ENCODE measurements at places on chromosomes 4 and X.

- DNase-seq, result no peak
Measured at GRCh38 chr4:108644237-108644636, 6.2 kb upstream of the OSTC start.

DNA sequence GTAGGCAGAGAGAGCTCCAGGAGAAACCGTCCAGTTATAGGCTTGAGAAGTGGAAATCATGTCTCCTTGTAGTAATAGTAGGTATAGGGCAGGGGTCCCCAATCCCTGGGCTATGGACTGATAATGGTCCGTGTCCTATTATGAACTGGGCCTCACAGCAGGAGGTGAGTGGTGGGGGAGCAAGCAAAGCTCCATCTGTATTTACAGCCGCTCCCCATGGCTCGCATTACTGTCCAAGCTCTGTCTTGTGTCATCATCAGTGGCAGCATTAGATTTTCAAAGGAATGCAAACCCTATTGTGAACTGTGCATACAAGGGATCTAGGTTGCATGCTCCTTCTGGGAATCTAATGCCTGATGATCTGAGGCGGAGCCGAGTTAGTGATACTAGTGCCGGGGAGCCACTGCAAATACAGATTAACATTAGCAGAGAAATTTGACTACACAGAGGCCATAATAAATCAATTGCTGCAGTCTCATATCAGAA, 67.6 kb downstream of the MRPL1 start:
- no peak for DNase-seq

GRCh38 chr4:52856801-52857200, 5.3 kb upstream of the RASL11B start:
- DNase-seq, result no peak

GRCh38 chrX:25389266-25389665, 373.5 kb upstream of the ARX start:
- no peak for DNase-seq

GRCh38 chr4:181618896-181619295, 624.3 kb upstream of the TENM3 start:
- DNase-seq, result no peak

DNA sequence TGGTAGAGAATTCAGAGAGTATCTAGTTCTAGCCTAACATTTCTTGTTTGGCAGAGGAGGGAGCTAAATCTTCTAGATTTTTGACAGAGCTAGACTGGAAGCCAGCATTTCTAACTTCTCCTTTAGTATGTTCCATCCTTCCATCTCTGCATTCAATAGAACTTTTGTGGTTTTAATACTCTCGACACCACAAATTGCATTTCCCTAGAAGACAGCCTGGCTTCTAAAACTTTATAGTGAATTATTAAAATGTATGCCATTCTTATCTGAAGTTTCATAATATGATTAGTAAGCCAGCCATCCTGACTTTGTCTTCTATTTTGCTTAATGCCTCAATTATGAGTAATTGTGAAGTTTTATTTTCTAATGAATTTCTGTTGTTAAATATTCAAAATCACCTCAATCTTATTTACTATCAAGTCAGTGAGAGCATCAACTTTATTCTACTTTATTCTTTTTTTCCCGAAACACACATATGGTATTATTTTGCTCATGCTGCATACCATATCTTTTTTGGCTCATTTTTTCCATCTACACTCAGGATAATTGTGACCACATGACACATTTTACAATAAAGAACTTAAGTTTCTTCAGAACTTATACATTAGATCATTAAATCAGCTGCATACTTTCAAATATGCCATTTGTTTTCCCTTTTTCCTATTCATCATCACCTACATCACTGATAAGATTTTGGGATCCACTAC, 30.2 kb downstream of the EDNRA start:
- DNase-seq, result no peak

DNA sequence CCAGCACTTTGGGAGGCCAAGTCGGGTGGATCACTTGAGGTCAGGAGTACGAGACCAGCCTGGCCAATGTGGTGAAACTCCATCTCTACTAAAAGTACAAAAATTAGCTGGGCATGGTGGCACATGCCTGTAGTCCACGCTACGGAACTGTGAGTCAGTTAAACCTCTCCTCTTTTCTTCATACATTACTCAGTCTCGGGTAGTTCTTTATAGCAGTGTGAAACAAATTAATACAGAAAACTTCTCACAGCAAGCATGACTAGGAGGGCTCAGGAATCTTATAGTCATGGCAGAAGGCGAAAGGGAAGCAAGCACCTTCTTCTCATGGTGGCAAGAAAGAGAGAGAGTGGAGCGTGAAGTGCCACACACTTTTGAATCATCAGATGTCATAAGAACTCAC, 358.9 kb downstream of the NLGN4X start:
- DNase-seq, result no peak

DNA sequence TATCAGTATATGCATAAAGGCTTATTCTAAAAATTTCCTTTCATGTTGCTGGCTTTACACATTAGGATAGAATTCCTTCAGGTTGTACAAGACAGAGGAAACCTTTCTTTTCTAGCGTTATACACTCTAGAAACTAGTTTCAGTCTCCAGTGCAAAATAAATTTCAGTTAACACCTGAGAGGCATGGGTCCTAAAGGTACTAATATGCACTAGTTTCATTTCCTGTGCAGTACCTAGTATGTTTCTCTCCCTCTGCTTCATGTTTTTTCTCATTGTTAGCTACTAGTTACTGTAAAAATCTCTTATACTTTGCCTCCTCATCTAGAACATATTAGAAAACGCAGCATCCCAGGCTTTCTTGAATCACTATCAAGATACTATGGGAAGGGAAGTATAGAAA, 54.0 kb downstream of the SNX25 start:
- DNase-seq, result no peak

DNA sequence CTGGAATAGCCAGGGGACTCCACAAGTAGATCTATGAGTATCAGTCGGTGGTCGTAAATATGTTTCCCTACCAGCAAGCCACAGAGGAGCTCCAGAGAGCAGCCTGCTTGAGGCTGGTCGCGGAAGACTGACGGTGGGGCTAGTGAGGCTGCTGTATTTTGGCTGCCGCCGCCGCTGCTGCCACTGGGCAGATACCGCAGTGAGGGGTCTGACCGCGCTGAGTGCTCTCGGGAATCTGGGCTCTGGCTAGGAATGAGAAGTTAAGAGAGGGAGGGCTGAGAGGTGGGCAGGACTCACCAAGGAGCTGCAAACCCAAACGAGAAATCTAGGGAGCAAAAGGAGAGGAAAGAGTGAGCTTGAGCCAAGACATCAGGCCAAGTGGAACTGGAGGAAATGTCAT, at the start of gene EXOC1L:
Gene EXOC1L, plus strand, starts transcription at position 157 of the 400 bp plus-strand sequence. Its CDS starts 237 bp downstream, at position 394.
- peak; percentile 20 for DNase-seq

DNA sequence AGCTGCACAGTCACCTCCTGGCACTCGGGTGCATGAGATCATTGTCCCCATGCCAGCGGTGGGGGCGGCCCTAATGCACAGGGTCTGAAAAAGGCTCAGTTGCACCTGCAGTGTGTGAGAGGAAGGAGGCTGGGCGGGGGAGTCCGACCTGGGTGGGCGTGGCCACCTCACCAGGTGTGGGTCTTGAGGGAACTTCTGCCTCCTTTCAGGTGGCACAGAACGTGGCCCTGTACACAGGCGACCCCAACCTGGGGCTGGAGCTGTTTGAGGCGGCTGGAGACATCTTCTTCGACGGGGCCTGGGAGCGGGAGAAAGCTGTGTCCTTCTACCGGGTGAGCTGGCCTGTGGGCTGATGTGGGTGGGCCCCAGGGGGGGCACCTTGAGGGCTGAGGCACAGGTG, 34.3 kb upstream of the HTRA3 start:
- no peak for DNase-seq

DNA sequence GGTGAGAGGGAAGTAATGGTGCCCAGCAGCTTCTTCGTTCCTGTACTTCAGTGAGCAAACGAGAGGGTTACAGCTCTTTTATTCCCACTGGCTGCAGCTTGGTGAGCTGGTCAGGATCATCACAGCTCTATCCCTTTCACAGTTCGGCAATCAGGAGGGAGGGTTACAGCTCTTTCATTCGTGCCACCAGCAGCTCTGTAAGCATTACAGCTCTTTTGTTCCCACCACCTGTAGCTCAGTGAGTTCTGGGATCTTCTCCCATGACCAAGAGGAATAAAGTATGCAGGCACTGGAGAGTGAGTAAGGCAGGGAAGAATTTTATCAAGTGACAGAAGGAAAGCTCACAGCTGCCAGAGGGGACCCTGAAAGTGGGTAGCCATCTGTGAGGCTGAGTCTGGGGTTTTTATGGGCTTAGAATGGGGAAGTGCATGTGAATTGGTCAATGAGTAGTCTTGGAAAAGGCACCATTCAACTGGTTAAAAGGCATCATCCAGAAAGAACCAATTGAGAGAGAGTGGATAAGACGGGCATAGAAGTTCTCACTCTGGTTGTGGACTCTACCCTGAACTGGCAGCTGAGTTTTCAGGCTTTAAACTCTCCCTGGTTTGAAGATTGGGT, 123.7 kb downstream of the COX18 start:
- no peak for DNase-seq

DNA sequence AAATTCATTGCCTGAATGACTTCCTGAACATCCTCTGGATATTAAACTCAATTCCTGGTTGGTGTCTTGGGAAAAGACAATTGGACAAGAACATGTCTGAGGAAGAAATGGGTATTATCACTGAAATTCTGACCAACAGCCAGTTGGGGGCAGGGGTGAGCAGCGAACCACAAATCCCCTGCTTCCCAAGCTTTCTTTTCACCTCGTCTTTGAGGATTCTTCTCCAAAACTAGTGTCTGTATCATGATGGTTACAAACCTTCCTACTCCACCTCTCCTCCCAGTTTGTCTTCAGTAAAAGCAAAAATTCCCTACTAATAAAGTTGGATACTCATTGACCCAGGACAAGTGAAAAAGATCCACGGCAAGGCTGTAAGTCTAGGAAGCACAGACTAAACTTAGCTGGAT, 48.3 kb upstream of the WDR1 start:
- DNase-seq, result peak; percentile 32

DNA sequence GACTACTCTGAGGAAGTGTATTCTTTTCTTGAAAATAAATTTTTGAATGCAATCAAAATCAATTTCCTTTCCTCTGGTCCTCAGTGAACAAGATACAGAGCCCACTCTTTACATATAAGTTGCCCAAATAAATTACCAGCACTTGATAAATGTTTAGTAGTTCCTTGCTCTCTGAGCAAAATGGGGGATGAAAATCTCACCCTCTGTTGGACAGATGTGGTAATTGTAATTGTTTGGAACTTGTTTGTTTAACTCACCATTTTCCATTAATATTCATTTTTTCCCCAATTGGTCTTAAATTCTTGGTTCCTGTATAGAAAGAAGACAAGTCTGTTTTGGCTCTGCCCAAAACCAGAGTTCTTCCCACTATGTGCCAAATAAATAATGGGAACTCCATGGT, 146.3 kb downstream of the LDB2 start:
- DNase-seq, result no peak

GRCh38 chr4:106369456-106370060, 980 bp upstream of the GIMD1 start:
- DNase-seq, result no peak

- no peak for DNase-seq
Measured at GRCh38 chr4:90357117-90357710, 230.0 kb downstream of the CCSER1 start.
